Activated T-cell treated with anti-CD3 and anti-CD28 coated beads for 48 hours (primary cell): ENCODE measurements at places on chromosomes 5 and 9.

GRCh38 chr9:130993303-130994030 lies 15.5 kb upstream of the LAMC3 start:
- DNase-seq, result no peak

DNA sequence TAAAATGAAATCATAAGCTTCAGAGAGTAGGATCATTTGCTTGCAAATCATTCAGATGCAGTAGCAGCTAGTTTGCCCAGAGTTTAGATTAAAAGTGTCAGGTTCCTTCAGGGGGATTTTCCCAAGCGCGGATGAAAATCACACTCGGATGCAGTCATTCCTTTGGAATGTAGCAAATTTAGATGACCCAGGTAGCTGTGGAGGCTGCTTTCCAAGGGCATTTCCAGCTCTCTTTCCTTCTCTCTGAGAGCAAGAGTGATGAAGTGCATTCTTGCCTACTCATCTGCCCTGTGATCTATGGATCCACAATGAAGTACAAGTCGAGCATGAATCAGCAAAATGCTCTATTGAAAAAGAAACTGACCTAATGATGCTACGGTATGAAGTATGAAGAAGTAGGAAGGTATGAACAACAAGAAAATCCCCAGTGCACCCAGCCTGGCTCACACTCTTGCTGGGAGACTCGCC lies 200.2 kb downstream of the PLK2 start:
- no peak for DNase-seq

DNA sequence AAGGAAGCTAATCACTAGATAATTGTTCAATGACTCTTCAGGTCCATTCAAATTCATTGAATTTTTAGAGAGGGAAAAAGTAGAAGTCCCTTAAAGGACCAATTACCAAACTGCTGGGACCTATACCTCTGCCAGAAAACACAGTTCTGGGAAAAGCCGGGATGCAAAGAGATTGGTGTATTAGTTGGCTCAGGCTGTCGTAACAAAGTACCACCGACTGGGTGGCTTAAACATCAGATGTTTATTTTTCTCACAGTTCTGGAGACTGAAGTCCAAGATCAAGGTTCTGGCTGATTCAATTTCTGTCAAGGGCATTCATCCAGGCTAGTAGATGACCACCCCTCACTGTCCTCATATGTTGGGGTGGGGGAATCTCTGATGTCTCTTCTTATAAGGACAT lies 177.1 kb upstream of the FSTL4 start:
- no peak for DNase-seq

- no peak for DNase-seq
Observed at GRCh38 chr5:175582697-175583096, 75.2 kb upstream of the HRH2 start.

DNA sequence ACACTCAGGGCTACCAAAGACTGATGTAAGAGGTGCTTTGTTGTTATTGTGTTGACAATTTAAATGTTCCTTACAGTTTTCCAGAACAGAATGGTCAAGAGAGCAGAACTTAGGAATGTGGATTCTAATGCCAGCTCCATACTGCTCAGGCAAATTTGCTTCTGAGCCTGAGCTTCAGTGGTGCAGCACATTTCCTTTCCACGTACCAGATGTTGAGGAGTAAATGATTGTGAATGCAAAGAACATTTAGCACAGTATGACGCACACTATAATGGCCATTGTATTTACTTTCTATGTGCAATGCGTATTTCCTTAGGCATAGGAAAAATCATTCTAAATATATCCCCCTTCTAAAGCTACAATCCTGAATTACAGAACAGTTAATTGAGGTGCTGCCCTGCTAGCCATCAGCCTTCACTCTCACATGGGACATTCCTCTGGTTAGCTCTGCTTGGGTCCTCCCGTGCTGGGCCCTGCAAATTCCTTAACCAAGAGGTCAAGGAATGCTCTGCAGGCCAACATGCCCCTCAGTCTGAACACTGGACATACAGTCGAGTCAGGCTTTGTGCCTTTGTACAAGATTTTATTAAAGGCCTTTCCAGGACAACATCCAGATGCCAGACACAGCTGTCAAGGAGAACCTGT lies 21.1 kb upstream of the TMEM174 start:
- DNase-seq, result no peak

- DNase-seq, result no peak
Observed at GRCh38 chr5:141343953-141344463, 379 bp downstream of the PCDHGA3 start.
